H54 (cell line): ENCODE measurements at places on chromosomes 5 and 9.

GRCh38 chr5:147391781-147392180, 118.1 kb downstream of the DPYSL3 start:
- peak; percentile 54 for DNase-seq

DNA sequence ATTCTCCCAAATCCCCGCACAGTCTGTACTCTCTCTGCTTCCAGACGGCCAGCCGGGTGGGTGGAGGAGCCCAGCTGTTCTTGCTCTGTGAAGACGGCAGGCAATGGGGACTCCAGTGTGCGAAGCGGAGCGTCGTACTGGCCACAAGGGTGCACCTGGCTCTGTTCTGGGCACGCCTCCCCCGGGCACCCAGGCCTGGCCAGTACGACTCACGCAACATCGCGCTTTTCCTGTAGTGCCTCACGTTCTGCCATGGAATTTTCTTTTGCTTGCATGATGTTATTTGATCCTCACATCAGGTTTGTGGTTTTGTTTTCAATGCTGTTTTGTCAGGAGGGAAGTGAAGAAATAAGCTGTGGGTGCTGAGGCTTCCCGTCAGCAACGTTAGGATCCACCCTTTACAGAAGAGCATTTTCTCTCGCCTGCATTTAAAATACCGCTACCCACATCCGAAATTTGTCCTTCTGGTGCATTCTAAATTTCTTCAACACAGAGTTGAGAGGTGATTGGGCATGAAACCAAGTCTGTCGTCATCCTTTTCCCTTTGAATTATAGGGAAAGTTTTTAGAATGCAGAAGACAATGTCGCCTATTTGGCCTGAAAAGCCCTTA, 311.7 kb downstream of the TRIM36 start:
- DNase-seq, result no peak

DNA sequence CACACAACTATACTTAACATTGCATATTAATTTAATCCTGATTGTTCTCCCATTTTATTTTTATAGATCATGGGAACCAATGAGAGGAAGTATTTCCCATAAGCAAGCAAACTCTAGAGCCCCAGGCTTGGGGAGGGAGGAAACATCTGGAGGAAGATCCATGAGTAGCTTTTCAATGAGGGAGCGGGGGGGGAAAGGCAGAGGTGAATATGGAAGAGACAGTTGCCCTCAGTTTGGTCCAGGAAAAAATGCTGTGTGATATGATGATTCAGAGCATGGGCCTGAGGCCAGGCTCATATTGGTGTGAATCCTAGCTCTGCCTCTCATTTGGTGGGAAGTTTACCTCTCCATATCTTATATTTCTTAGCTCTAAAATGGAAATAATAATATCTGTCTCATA, 42.2 kb upstream of the ALDOB start:
- no peak for DNase-seq

DNA sequence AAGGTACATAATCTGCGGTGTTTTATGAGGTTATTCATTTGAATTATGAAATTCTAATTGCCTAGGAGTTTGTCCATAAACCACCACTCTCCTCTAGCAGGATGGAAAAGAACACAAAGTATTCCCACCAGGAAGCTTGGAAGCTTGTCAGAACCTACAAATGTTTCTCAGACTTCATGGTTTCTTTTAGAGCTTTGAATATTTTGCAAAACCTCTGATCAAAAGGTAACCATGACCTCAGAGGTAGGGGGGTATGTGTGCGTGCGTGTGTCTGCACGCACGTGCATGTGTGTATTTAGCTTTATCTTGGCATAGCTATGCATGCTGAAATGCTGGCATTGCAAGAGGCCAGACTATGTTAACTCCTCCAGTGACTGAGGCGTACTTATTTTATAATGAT, 847.0 kb downstream of the TLE1 start:
- no peak for DNase-seq

DNA sequence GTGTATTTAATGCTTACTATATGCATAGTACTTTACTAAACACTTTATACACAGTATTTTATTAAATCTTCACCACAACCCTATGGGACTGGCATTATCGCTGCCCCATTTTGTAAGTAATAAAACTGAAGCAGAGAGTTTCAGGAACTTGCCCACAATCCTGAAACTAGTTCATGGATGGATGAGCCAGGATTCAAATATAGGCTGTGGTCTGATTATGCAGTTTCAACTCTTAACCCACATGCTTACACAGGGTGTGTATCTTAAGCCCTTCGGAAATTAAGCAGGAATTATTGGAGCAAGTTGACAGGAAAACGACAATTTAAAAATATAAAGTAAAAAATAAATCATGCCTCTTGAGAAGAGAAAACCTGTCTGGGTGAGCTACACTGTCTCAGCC, 109.0 kb downstream of the ATP10B start:
- DNase-seq, result no peak

- DNase-seq, result no peak
These were observed 15.6 kb downstream of the NDUFAF2 start for GRCh38 chr5:60960591-60960990.

DNA sequence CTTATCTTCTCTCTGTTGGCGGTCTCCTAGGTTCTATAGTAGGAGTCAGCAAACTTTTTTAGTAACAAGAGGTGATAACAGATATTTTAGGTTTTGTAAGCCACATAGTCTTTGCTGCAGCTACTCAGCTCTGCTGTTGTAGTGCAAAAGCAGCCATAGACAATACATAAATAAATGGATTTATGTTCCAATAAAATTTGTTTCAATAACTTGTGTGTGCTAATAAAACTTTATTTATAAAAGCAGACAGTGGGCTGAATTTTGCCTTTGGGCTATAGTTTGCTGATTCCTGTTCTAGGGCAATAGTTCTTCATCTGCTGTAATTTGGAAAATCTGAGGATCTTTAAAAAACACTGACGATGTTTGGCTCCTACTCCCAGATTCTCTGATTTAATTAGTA, 469.4 kb upstream of the TNC start:
- no peak for DNase-seq

- DNase-seq, result no peak
These were observed 18.4 kb upstream of the ALDOB start for GRCh38 chr9:101453776-101454570.

DNA sequence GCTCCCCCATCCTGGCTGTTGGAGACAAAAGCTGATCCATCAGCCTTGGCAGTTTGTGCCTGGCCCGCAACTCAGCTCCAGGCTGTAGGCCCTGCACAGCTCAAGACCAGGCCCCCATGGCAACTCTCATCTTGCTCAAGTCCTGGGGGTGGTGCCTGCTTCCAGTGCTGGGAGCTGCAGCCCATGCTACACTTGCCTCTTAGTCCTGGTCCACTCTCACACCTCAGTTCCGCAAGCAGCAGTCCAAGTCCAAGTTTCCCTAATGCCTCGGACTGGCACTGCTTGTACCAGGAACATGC, 14.2 kb downstream of the AHRR start:
- DNase-seq, result no peak

DNA sequence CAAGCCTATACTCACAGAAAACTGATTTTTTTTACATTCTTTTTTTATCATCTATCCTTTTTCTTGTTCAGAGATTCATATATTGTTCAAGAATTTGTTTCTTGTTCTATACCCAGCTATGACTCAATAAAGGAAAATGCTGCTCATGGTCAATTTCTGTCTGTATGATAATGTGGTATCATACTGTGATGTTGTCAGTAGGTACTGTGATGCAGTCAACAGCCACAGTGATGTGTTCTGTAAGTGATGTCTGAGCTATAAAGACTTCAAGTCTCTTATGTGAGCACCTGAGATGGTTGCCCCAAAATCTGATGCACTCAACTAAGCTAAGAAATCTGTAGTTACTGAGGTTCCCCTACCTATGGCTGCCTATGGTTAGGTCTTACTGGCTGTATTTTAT, 294.2 kb upstream of the GRIN3A start:
- DNase-seq, result no peak

DNA sequence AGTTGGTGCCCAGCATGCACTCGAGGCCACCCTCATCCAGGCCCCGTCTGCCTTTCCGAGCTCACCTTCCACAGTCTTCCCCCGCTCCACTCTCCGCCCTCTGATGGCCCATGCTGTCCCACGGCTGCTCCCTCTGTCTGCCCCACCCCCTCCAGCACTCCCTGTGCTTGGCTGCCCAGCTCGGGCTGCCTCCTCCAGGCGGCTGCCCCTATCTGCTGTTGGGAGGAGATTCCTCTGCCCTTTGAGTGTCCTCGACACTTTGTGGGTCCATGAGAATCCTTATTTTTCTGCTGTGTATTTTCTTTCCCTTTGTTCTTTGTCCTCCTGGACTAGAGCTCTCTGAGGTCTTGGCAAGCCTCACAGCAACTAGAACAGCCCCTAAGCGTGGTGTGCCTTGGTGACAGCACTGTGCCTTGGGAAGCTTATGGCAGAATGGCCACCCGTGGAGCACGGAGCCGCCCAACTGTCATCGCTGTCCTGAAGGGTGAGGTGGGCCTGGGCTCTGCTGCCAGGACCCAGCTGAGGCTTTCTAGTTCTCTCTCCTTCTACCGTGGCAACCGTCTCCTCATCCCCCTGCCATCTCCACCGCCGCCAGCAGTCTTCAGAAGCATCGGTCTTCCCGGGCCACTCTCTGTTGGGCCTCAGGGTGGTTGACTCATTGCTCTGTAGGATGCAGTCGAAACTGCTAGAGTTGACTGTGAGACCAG, 5.2 kb downstream of the NTMT1 start:
- DNase-seq, result no peak

GRCh38 chr5:57655228-57655627, 172.6 kb upstream of the ACTBL2 start:
- DNase-seq, result no peak

DNA sequence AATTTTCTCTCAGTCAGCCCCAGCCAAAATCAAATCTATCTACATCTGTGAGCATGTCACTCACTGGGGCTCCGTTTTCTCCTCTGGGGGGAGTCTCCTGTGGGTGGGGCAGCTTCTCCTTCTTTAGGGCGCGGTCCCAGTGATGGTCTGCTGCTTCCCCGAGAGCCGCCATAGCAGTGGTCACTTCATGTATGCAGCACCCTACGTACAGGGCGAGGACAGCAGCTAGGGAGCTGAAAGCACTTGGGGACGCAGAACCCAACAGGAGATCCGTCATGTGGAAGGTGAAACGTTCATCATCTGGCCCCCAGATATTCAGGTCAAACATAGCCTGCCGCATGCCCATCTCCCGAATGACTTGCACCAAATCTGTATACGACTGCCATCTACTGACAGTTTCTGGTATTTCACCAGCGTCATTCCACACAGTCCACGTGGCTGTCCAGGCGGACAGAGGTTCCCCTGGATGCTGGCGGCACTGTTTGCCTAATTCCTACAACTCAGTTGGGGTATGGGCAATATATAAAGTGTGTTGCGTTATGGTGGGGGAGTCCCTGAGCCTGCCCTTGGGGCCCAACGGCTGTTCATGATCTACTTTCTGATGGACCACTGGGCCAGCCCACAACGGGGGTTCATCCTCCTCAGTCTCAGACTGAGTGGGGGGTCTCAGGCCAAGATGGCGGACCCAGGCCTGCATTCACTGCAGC, 795.0 kb downstream of the EFNA5 start:
- DNase-seq, result peak; percentile 4

DNA sequence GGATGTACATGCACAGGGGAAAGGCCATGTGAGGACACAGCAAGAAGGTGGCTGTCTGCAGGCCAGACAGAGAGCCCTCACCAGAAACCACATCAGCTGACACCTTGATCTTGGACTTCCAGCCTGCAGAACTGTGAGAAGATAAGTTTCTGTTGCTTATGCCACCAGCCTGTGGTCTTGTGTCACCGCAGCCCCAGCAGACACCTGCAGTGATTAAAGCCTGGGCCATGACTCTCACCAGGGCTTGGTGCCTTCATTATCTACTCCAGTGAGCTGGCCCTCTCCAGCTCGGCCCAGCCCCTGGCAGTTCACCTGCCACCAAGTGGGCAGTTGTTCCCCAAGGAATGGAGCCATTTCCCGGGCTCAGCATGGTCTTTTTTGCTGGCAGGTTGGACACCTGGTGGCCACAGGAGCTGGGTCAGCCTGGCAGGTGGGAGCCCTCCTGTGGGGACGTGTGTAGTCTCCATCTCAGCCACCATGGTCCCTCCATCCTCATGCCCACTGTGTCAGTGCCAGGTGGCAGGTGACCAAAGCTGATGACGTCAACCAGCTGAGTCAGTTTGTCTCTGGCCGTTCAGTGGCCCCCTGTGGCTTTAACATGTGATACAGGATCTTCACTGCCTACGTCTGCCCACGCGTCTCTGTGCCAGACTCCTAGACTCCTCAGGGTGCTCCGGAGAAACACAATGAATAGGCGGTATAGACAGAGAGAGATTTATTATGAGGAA, 99.9 kb upstream of the PPP1R26 start:
- peak; percentile 44 for DNase-seq

DNA sequence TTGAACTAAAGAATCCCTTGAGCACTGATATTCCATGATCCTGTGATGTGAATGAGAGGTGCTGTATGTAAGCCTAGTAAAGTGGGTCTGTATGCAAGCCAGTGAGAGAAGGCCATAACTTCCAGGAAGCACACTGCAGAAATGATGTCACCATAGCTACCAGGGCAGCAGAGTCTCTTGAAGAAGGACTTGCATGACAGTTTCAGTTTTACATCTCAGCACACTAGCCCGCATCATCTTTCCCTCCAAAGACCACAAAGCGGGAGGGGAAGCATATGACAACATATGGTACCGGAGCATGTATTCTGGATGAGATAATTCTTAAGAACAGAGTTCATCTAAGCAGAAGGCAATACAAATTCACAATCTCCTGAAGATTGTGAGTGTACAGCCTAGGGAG, 37.6 kb upstream of the MAST4 start:
- no peak for DNase-seq

DNA sequence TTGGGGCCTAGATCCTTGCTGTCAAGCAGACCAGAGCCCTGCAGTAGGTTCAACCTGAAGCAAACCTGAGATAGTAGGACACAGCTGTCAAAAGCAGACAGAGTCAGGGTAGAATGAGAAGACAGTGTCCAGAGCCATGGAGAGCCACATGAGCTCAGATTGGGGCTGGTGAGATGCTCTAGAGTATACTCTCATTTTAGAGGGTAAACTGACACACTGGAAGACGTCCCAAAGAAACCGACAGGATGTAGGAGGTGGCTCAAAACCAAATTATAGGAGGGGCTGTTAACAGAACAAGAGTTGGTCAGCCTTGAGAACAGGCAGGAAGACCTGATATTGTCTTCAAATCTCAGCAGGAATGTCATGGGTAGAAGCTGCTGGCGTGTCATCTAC, 11.5 kb downstream of the CCDC69 start:
- no peak for DNase-seq
